CD4-positive, alpha-beta memory T cell (primary cell): ENCODE measurements at places on chromosomes 2 and 18.

DNA sequence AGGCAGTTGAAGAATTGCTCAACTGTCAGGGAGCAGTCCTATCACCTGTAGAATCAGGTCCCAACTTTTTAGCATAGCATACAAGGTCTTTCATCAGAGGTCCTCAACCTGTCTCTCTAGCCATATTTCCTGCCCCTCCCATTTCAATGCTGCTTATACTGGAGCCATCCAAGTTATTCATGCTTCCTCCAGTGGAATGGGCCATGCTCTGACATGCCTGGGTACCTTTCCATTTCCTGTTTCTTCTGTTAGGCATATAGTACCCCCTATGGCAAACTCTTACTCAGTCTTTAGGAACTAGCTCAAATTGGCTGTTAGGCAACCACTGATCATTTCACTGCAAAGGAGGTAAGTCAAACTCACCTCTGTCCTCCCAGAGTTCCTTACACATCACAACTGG lies 51.0 kb upstream of the ABCA12 start:
- H3K27ac ChIP-seq: no peak overlapping the region
- H3K4me3 ChIP-seq: no peak overlapping the region
- H3K27me3 ChIP-seq: no peaks in the 10 kb centered on the region
- no peaks in the 10 kb centered on the region for H3K4me1 ChIP-seq
- no peak for DNase-seq

DNA sequence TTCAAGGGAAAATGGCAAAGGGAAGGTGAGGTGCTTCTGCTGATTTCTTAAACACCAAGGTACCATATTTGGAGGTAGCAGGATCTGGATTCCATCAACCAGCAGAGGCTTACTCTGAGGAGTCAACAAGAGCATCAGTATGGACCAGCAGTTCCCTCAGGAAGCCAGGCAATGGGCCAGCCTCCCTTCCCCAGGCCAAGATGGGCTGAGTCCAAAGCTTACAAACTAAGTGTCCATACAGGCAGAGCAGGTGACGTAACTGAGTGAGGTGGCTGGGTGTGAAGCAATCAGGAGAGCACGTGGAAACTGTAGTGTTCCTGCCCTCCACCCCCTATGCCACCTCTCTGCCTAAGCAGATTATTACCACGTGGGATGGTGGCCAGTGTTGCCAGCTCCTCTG lies 134.2 kb upstream of the HNRNPA3 start:
- H3K27ac ChIP-seq: no peak overlapping the region
- H3K27me3 ChIP-seq: no peaks in the 10 kb centered on the region
- H3K36me3 ChIP-seq: no peaks in the 10 kb centered on the region
- no peak for DNase-seq
- no peaks in the 10 kb centered on the region for H3K4me1 ChIP-seq
- H3K4me3 ChIP-seq: no peak overlapping the region

DNA sequence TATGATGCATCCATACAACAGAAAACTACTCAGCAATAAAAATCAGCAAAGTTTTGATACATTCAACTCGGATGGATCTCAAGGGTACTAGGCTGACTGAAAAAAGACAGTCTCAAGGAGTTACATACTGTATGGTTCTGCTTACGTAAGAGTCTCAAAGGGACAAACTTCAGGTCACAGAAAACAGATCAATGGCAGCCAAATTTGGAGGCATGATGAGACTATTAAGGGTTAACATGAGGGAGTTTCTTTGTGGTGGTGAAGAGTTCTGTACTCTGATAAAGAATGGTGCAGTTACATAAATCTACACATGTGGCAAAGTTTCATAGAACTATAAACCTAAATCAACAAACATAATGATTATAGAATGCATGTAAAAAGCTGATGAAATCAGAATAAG lies 81.4 kb downstream of the COBLL1 start:
- DNase-seq: no peak
- H3K4me1 ChIP-seq: no peaks in the 10 kb centered on the region
- no peak overlapping the region for H3K27ac ChIP-seq
- no peak overlapping the region for H3K4me3 ChIP-seq

DNA sequence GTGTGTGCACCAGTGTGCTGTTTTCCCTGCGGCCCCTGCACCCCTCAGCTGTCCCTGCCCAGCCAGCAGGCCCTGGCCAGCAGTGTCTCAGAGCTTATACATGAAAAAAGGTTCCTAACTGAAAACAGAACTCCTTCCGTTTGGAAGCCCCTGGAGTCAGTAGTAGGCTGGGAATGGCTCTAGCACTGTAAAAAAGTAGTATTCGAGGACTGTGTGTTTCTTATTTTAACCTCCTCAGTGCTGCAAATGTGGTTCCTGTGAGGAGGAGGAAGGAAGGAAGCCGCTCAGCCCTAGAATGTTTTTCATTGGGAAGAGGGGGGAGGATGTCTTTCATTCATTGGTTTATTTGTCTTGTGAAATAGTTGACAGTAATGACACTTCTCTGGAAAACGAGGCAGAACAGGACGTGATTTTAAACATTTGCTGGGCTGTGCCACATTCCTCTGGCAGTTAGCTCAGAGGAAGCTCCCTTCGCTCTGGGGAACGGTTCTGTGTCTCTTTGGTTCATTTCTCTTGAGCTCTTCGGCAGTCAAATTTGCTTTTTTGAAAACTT lies 103.5 kb downstream of the SPTBN1 start:
- no peak for DNase-seq
- H3K27me3 ChIP-seq: no peaks in the 10 kb centered on the region
- peaks cover 44% of the 10 kb centered on the region for H3K4me1 ChIP-seq
- H3K4me3 ChIP-seq: peak overlapping the region; percentile 94

DNA sequence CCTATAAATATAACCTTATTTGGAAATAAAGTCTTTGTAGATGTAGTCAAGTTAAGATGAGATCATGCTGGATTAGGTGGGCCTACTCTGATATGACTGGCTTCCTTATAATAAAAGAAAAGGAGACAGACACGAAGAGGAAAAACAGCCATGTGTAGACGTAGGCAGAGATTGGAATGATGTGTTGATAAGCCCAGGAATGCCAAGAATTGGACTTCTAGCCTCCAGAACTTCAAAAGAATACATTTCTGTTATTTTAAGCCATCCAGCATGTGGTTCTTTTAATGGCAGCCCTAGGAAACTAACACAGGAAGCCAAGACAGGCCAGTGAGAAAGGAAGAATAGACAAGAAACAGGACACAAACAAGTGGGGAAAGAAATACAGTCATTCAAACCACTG lies 68.6 kb downstream of the NYAP2 start:
- peaks cover 15% of the 10 kb centered on the region for H3K4me1 ChIP-seq
- H3K27ac ChIP-seq: no peak overlapping the region
- no peak overlapping the region for H3K4me3 ChIP-seq
- H3K27me3 ChIP-seq: no peaks in the 10 kb centered on the region
- H3K36me3 ChIP-seq: no peaks in the 10 kb centered on the region

GRCh38 chr2:8036366-8036765 lies 645.5 kb upstream of the ID2 start:
- H3K27ac ChIP-seq: no peak overlapping the region
- no peak overlapping the region for H3K4me3 ChIP-seq
- H3K36me3 ChIP-seq: no peaks in the 10 kb centered on the region
- DNase-seq: no peak

DNA sequence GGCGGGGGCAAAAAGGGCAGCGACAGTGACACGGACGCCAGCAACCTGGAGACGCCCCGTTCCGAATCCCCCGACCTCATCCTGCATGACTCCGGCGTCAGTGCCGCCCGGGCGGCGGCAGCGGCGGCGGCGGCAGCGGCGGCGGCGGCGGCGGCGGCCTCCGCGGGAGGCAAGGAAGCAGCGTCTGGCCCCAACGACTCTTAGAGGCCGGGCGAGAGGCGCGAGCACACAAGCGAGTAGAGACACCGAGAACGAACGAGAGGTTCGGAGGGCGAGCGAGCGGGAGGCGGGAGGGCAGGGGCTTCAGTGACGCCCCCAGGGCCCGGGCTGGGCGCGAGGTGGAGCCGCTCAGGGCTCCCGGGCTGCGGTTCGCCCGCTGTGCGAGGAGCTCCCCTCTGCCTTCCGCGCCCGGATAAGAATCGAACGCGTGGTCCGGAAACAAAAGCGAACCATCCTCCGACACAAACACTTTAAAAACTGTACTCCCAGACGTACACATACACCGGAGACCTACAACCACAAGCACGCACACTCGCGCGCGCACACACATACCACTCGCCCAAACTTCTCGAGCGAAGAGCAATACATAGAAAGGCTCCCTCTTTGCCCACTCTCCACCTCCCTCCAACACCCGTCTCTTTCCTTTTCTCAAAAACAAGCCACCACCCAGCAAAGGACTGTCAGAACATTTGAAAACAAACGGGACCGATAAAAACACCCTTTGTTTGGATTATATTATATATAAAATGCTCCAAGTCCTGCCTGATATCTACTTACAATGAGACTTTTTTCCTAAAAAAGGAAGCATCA lies 2.8 kb downstream of the SP9 start:
- H3K36me3 ChIP-seq: no peaks in the 10 kb centered on the region
- H3K27ac ChIP-seq: no peak overlapping the region
- no peak for DNase-seq
- H3K4me3 ChIP-seq: no peak overlapping the region

- no peak overlapping the region for H3K4me3 ChIP-seq
- H3K27me3 ChIP-seq: no peaks in the 10 kb centered on the region
- DNase-seq: no peak
- H3K27ac ChIP-seq: no peak overlapping the region
- no peaks in the 10 kb centered on the region for H3K4me1 ChIP-seq
Observed at GRCh38 chr18:11398625-11399024, 210.8 kb upstream of the SLC35G4 start.

DNA sequence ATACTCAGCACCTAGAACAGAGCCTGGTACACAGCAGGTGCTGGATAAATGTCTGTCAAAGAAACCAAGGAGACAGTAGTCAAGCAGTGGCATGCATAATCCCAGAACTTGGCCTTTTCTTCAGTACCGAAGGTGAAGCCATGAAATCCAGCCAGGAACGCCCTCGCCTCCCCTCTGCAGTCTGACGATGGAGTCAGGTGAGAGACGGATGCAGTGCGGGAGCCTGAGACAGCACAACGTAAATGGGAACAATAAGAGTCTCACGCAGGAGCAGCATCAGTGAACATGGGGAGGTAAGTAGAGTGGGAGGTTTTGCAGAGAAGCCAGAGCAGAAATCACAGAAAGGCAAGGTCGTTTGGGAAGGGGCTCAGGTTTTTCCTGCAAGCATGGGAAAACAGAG lies 389.3 kb upstream of the MYT1L start:
- no peak for DNase-seq
- no peaks in the 10 kb centered on the region for H3K4me1 ChIP-seq
- no peaks in the 10 kb centered on the region for H3K27me3 ChIP-seq
- no peak overlapping the region for H3K27ac ChIP-seq
- no peaks in the 10 kb centered on the region for H3K36me3 ChIP-seq

DNA sequence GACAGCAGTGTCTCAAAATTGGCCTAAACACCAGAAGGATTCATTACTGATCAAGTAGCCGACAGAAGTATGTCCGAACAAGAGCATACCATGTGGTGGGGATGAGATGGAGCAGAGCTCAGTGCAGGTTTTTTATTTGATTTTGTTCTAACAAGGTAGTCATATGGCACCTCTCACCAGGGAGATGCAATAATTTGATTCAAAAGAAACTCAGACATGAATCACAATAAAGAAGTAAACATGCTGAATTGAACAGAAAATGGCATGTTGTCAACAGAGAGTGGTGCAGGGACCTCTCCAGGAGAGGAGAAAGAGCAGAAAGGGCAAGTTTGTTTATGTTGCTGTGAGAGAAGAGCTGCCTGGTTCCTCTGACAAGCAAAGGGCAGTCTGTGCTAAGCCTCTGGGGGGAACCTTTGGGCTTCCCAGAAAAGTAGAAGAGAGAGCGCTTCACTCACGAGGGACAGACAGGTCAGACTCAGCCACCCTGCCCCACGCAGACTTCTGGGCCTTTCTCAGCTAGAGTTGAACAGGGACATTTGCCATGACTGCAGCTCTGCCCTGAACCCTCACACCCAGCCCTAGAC lies 351.3 kb upstream of the RAB12 start:
- H3K27me3 ChIP-seq: no peaks in the 10 kb centered on the region
- no peaks in the 10 kb centered on the region for H3K36me3 ChIP-seq
- no peak for DNase-seq
- H3K4me3 ChIP-seq: no peak overlapping the region
- H3K4me1 ChIP-seq: no peaks in the 10 kb centered on the region
- H3K27ac ChIP-seq: no peak overlapping the region

GRCh38 chr2:42906557-42907411 lies 114.4 kb upstream of the HAAO start:
- H3K4me1 ChIP-seq: no peaks in the 10 kb centered on the region
- no peaks in the 10 kb centered on the region for H3K36me3 ChIP-seq
- DNase-seq: no peak
- H3K4me3 ChIP-seq: no peak overlapping the region

DNA sequence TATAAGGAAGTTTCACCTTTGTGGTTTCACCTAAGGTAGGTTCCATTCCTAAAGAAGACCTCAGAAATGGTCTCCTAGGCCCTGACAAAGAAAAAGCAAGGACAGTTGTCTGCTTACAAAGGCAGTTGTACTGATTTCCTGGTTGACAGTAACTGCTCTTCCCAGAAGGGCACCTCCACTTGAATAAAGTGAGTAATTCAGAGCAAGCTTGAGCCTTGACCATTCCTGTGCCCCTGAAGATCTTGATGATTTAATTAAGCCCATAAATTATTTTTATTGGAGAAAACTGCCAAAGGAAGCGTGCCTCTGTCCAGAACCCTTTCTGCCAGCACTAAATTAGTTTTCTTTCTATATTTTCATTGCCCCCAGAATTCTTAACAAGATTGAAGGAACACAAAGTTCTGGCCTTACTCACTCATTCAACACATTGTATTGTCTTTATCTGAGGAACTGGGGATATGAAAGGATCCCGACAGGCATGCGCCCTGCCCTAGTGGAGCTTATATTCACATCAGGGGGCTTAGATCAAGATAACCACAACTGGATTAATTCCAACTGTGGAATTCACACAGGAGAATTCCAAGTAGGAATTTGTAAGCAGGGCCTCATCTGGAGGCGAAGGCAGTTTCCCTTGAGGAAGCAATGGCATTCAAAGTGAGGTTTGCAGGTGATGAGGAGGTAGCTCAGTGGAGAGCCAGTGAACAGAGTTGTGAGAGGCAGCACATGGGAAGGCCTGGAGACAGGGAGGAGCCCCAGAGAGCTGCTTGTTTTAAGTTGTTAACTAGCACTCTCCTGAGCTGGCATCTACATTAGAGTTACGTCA lies 21.2 kb downstream of the PTRHD1 start:
- H3K27me3 ChIP-seq: no peaks in the 10 kb centered on the region
- no peak overlapping the region for H3K4me3 ChIP-seq
- H3K4me1 ChIP-seq: no peaks in the 10 kb centered on the region
- peaks cover 3% of the 10 kb centered on the region for H3K36me3 ChIP-seq
